ENCODE measurements at places on chromosomes 2 and 18.

DNA sequence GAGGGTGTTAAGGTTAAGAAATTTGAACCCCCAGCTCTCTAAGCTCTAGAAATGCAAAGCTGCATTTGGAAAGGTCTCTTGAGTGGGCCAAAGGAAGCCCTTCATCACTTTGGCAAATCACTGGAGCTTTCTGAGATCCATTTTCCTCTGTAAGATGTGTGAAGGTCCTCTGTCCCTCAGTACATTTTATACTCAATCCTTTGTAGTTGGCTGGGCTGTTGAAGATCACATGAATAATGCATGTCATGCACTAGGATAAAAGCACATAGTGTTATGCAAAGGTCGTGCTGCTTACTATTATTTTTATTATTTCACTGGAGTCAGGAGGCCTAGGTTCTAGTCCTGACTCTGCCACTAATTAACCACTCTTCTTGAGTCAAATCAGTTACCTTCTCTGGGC, 124.9 kb downstream of the FSHR start:
- DNase-seq, result no peak

DNA sequence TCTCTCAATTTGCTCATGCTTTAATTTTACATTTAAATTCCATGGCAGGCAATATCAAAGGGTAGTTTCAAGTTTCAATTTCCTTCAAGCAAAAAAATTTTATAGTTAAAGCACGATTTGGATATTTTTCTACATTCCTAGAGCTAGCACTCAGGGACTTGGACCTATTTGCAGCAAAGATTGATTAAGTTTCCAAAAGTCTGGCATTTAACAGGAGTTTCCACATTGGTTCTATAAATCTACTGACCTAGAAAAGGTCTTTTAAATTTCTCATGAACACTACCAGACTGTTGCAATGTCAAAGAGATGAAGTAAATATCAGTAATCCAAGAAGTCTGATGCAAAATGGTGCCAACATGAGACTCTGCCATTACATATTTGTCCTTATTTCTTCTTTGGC, 253.7 kb upstream of the LINC00305 start:
- no peak for DNase-seq

DNA sequence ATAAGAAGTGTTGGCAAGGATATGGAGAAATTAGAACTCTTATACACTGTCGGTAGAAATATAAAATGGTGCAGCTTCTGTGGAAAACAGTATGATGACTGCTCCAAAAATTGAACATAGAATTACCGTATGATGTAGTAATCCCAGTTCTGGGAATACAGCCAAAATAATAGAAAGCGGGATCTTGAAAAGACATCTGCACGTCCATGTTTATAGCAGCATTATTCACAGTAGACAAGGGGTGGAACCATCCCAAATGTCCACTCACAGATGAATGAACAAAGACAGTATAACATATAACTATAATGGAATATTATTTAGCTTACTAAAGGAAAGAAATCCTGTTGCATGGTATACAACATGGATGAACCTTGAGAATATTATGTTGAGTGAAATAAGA, 257.7 kb downstream of the TDRD15 start:
- no peak for DNase-seq

DNA sequence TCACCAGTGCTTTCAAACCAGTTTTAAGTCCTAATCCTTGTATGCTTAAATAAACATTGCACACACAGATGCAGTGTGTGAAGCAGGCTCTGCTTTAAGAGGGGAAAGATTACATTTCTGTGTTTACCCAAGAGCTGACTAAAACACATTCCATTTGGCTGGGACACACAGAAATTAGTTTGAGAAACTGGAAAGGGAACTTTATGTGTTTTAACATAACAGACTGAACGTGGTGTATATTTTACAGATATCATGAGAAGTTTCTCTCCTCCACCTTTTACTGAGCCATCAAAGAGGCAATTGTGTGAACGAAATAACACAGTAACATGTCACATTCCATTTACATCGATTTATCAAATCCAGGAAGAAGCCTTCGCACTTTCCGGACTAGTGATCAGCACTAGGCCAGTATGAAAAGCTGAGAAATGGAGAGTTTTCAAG, 121.8 kb downstream of the MAIP1 start:
- DNase-seq, result peak; percentile 9

GRCh38 chr2:238085899-238086298, 14.2 kb upstream of the ESPNL start:
- no peak for DNase-seq

- no peak for DNase-seq
Observed at GRCh38 chr2:195498839-195499490, 158.1 kb upstream of the SLC39A10 start.

- DNase-seq, result no peak
Observed at GRCh38 chr2:53987336-53987921, 16.6 kb upstream of the PSME4 start.

- DNase-seq, result no peak
Observed at GRCh38 chr2:134079373-134079772, 174.5 kb upstream of the MGAT5 start.

DNA sequence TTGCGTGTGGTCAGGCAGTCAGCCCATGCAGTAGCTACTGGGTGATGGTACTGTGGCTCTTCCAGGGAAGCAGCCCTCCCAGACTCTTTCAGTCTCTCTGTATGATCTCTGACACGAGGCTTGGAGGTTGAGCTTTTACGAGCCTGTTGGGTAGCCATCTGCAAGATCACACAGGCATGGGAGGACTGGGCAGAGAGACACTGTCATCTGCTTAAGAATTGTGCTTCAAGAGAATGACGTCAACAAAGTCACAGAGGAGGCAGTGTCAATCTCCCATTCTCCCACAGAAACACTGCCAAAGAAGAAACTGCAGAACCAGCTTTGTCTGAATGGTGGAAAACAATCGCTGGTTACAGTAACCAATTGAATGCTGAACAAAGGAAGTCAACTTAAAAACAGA, 78.4 kb upstream of the MC2R start:
- DNase-seq, result no peak

DNA sequence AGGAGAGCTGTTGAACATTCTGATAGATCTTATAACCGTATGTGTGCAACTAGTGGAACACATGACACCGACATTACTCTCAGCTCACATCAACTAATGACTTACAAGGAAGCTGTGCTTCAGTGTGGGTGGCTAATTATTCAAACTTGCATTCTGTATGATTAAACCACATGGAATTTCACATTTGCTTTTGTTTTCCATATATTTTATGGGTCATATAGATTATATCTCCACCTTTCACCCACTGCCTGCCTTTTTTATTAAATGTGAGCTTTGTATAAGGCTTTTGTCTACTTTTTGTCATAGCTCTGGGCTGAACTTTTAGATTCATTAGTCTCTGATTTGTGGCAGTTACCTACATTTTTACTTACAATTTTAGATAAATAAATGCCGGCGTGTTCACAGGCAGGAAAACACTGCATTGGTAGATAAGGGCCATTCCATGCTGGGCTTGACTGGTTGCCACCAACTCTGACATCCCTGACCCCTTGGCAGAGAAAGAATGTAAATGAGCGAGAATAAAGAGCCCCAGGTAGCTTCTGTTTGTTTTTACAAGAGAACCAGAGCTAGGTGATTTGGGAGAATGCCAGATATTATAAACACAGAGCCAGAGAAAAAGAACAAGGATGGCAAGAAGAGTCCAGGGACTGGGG, 35.7 kb downstream of the LYPD6 start:
- no peak for DNase-seq

- DNase-seq, result peak; percentile 45
Observed at GRCh38 chr2:85707304-85707703, 13.1 kb downstream of the GNLY start.

DNA sequence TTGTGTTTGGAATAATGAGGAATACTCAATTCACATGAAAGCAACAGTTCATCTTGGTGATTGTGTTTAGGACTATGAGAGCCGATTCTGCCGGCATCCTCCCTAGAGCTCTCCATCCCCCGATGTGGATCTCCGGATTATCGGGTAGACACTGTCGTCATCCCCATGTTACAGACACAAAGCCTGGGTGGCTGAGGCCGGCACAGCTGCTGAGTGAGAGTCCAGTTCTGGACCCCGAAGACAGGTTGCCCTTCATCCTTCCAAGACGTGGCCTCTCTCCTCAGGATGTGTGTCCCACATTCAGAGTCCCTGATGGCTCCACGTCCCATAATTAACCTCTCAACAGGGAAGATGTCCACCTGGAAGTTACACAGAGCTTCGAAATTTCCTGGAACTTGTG, 129.3 kb downstream of the HDAC4 start:
- no peak for DNase-seq

- DNase-seq, result no peak
Observed at GRCh38 chr2:127649100-127649611, 3.2 kb downstream of the GPR17 start.

DNA sequence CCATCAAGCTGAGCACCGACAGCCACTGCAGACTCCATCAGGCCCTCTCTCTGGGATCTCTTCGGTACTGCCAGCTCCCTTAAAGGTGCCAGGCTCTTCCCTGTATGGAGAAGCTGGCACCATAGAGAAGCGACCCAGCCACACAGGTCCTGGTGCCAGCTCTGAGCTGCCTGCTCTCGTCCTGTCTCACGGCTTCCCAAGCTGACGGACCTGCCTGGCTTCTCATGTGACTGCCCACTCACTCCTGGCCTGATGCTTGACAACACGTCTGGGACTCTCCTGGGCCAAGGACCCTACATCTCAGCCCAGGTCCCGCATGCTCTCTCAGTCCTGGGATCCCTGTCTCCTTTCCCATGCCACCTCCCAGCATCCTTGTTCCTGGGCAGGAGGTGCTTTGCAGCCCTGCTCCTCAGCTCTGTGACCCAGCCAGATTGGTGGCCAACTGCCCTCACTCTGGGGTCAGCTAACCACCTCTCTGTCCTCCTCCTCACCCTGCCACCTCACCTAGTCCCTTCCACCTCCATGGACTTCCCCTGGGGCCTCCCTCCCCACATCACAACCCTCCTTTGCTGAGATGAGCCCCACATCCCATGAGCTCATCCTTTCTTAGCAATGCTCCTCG, 12.5 kb upstream of the ATOH8 start:
- DNase-seq, result no peak

- no peak for DNase-seq
Observed at GRCh38 chr18:36610661-36611060, 218.1 kb downstream of the TPGS2 start.

DNA sequence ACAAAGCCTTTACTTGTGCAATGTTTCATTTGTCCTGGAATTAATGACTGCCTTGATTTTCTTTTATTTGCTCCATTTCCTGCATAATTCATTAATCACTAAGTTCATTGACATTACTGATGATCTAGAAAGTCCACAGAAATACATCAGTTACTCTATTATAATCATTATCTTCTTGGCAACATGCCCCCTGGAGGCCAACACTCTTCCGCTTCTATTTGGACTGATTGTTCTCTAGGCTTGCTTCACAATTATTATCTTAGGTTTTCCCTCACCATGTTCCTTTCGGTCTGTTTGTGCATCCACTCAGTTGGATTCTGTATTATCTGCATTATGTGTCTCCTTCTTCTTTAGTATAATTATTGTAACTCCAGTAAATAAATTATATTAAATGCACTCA, 461.0 kb upstream of the CDH2 start:
- DNase-seq, result no peak

GRCh38 chr2:238240757-238241711, 1.2 kb upstream of the HES6 start:
- DNase-seq, result no peak

DNA sequence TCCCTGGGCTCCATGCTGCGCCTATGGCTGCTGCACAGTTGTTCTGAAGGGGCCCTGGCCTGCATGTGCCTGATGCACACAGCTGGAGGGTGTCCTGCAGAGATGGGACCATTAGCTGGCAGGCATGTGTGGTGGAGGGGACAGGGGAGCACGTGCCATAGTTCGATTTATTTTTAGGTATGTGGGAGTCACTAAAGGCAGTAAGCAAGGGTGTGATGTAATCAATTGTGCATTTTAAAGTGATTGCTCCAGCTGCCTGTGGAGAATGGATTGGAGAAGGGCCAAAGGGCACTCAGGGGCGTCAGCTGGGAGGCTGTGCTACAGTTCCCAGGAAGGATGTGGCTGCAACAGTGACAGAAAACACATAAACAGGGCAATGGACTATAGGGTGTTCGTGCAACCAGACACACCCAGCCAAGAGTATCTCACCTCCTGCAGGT, 205.1 kb downstream of the ARL4C start:
- peak; percentile 62 for DNase-seq

DNA sequence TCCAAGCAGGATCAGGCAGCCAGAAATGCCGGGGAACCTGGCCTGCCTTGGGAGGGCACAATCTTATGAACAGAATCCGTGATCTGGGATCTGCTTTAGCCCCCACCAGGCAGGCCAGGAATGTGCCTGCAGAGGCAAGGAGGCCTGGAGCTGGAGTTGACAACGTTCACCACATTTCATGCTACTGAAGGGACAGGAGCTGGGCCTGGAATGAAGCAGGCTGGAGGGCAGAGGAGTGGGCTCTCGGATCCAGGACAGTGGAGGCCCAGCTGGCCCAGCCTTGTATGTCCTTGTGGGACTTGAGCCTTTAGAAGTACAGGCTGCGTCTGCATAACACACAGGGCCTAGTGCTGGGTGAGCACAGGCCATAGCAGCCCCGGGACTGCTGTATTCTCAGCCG, 91.8 kb downstream of the KLHL29 start:
- DNase-seq, result no peak

- DNase-seq, result no peak
Observed at GRCh38 chr2:237873421-237873831, 14.0 kb downstream of the RAMP1 start.

DNA sequence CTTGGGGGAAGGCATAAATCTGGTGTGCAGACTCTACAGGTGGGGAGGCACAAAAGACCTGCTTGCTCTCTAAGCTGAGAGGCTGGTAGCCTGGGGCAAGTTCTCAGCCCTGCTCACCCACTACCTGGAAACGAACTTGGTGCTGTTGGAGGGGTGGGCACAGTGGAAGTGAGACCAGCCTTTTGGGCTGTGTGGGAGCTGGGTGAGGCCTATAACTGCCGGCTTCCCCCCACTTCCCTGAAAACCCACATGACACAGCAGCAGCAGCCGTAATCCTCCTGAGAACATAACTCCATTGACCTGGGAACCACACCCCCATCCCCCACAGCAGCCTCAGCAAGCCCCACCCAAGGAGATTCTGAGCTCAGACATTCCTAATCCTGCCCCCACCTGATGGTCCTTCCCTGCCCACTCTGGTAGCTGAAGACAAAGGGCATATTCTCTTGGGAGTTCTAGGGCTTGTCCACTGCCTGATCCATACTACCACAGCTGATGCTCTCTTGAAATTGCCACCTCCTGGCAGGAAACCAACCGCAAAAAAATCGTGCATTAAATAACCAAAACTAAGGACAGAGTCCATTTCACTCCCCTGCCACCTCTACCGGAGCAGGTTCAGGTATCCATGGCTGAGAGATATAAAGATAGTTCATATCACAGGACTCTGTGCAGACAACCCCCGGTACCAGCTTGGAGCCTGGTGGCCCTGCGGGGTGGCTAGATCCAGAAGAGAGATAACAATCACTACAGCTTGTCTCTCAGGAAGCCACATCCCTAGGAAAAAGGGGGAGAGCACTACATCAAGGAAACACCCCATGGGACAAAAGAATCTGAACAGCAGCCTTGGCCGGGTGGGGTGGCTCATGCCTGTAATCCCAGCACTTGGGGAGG, 178.1 kb downstream of the NDUFA10 start:
- DNase-seq, result no peak
